A549 (cell line): ENCODE measurements at places on chromosomes 11 and 22.

GRCh38 chr11:117356126-117356890, 28.7 kb downstream of the CEP164 start:
- no peak for DNase-seq

- DNase-seq, result peak; percentile 32
Measured at GRCh38 chr11:99739464-99740089, 718.8 kb downstream of the CNTN5 start.

DNA sequence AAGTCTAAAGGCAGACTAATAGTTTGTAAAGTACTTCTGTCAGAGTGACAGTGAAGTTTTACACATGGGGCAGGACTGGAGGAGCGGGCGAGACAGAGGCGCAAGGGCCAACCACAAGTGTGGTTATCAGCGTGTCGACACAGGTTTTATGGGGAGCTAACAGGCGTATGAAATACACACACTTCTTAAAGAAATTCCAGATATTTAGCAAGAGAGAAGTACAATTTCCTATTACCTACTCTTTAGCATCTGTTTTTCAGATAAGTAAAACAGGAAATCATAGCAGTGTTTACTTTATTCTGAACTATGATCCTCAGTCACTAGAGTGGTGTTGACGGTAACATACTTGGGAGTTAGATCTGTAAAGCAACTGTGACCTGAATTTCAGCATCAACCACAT, 22.5 kb downstream of the VSIG10L2 start:
- no peak for DNase-seq

- no peak for DNase-seq
Measured at GRCh38 chr11:107834995-107835394, 23.6 kb downstream of the SLC35F2 start.

DNA sequence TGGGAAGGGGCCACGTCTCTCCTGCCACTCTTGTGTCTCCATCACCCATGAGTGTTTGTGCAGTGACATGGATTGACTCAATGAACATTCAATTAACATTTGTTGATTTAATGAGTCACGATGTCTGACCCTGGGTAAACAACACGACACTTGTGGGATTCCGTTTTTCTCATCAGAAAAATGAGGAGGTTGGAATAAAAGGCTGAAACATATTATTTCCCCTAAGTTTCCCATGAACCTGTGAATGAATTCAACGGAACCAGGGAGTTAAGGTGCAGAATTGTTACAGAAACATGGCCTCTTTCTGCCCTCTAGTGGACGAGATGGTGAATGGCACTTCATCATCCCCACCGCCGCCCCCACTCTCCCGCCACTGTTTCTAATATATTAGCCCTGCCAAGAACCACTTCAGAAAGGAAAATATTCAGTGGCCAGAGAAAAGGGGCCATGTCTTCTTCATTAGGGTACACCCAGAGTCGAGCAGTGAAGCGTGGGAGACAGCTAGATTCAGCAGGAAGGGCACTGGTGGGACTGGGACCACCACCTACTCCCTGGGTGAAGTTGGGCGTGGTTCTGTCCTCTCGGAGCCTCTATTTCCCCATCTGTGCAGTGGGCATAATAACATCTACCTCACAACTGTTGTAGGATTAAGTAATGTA, 46.3 kb upstream of the SYT13 start:
- DNase-seq, result peak; percentile 29

GRCh38 chr11:120513436-120514315, 2.1 kb downstream of the GRIK4 start:
- no peak for DNase-seq
